Mammary epithelial cell (primary cell): ENCODE measurements at places on chromosomes 5 and 9.

DNA sequence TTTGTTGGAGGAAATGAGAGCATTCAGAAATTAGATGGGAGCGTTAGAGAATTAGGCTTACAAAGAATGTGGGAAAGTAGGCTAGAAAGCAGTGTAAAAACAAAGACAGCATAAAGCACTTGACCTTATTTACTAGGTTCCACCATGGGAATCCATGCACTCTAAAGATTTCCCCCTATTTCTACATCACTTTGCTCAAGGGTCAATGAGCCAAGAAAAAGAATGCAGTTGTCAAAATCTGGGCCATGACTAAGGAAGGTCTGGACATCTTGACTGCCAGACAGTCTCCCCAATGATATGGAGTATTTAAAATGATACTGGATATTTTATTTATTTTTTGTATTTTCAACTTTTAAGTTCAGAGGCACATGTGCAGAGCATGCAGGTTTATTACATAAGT lies 3.4 kb downstream of the TLR4 start:
- no peak for DNase-seq

GRCh38 chr5:92659246-92659645 lies 921.8 kb downstream of the NR2F1-AS1 start:
- DNase-seq = no peak

DNA sequence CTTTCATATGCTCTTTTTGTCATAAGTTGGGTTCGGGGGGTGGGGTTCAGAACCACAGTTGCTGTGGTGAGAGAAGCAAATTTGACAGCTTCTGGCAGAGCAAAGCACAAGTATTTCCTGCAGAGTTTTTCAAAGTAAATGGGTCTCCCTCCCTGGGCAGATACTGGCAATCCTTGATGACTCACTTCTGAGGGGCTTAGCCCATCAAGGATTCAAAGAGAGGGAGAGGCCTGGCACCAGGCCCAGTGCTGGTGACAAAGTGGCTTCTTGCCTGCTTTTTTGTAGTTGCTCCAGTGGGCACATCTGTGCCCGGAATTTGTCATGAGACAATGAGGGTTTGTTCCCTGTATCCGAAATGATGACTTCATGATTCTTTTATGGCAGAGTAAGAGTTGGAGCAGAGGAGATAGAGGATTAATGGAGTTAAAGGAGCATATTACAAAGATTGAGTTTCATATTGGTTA lies 46.6 kb upstream of the TNC start:
- peak; percentile 61 for DNase-seq

DNA sequence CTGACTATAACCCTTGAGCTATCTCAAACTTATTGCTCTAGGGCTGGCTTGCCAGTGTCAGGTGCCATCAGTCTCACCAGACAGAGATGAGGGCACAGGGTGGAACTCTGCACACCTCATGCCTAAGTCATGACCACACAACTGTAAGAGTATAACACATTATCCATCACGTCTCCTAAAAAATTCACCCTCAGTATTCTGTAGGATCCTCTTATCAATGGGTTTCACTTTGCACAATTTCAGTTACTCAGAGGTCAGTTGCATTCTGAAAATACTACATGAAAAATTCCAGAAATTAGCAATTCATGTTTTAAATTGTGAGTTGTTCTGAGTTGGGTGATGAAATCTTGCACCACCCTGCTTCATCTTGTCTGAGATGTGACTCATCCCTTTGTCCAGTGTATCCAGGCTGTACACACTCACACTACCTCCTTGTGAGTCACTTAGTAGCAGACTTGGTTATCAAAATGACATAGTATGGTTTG lies 690.9 kb upstream of the CDH18 start:
- peak; percentile 99 for DNase-seq

DNA sequence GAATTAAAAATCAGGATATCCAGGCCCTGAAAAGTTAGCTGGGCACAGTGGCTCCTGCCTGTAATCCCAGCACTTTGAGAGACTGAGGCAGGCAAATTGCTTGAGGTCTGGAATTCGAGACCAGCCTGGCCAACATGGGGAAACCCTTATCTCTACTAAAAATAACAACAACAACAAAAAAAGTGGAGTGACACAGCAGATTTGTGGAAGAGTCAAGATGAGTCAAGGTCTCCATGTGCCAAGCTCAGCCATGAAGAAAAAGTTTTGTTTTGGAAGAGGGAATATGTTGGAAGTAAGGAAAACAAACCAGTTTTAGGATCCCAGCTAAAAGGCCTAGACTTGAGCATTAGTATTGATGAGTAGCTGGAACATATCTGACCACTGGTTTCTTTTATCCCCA lies 14.7 kb downstream of the LRRC70 start:
- no peak for DNase-seq

DNA sequence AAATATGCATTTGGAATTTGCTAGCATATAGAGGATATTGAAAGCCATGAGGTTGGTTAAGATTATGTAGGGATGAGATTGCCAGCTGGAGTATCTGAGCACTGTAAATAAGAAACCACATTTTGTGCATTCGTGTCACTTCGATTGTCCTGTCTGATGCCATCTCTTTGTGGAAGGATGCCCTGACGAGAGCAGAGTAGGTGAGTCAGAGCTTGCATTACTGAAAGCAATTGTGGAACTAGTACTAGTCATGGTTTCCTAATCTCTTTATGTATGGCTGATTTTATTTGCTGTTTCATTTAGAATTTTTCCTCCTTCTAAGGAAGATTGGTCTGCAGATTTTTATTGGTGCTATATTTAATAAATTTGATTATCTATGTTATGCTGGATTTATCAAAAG lies 14.5 kb upstream of the TAS2R1 start:
- peak; percentile 4 for DNase-seq

DNA sequence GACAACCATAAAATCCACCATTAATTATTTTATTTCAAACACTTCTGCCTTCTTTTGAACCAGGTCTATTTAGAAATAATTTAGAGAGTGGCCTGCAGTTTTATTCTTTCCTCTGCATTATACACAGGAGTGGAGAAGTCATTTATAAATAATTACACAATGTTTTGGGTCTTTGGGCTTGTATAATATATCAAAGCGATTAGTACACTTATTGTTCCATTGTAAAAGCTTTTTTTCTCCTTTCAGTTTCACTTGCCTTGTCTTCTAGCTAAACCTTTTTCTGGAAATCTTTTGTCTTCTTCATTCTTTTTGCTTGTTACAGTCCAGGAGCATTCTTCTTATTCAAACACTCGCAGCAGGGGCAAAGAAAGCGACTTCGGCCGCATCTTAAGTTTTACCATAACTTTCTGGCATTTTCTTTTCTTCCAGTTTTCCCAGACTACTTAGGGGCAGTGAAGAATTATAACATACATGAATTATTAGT lies 7.3 kb upstream of the NEUROG1 start:
- no peak for DNase-seq

DNA sequence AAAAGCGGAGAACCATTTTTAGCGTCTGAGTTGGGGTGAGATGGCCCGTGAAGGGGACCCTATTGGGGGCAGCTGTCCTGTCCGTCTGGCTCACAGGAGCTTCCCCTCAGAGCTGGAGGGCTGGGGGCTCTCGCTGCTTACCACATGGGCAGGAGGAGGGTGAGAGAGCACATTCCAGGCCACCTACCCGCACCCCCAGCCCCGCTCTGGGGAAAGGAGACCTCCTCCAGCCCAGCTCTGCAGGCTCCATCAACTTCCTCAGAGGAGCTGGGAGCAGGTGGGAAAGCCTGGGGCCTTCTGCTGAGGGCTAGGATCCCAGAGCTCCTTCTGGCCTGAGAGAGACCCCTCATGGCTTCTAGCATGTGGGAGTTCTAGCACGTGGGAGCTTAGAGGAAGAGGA lies 27.1 kb upstream of the SPTLC1 start:
- DNase-seq = no peak

DNA sequence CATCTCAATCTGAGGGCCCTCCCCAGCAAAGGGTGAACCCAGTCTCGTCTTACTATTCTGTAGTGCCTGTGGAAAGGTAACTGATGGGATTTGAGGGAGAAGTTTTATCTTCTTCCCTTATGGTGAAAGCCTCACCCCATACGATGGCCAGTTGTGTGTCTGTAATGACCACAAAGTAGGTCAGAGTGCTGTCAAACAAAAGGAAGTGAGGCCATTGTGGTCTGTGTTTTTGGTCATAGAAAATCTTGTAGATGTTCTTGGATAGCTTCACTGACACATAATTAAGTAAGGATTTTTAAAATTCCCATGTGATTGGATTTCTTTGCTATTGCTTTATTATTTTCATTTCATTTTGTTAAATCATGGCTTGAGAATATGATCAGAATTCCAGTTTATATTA lies 505.1 kb upstream of the KLF4 start:
- DNase-seq = no peak

DNA sequence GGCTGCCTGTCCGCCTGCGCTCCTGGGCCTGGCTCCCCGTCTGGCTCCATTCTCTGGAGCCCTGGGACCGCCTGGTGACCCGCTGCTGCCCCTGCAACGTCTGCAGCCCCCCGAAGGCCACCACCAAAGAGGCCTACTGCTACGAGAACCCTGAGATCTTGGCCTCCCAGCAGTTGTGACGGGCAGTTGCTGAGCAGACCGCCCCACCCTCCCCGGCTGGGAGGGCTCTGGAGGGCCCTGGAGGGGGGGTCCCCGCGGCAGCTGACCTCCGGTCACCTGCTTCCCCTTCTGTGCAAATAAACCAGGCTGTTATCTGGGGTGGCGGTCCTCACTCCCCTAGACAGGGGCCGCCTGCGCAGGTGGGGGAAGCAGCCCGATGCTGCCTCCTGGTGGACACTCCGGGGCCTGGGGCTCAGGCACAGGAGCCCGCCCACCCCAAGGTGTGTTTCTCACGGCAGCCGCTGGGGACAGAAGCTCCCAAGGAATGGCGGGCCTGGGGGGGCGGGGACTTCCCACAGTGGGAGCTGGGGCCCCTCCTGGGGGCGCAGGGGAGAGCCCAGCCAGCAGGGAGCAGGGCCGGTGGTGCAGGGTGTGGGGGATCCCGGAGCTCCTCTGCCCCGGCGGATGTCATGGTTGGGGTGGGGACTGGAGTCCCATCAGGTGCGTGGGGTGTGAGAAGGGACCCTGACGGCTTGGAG lies 4.7 kb upstream of the TUBB4B start:
- DNase-seq = peak; percentile 55

DNA sequence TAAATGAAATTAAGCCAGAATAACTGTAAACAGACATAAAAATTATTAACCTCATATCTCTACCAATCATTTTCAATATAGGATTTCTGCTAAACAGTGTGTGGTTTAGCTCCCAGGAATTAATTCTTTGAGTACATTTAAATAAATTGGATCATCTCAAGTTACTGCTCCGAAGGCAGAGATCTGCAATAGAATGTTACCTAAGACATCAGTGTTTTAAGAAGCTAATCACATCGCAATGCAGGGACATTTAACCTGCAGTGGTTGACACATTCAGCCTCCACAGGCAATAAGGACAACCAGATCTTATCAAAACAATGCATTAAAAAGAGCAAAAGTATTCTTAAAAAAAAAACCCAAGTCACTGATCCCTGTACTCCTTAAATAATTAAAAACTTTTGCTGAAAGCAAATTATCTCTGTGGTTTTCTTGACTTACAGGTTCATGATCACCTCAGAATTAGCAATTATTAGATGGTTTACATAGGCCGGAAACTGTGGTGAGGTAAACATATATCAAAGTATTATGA lies 45.7 kb downstream of the PRDM6 start:
- DNase-seq = no peak

- peak; percentile 78 for DNase-seq
Measured at GRCh38 chr5:95958310-95959014, 3.2 kb downstream of the ELL2 start.

- DNase-seq = no peak
Measured at GRCh38 chr9:14396171-14396570, 82.2 kb upstream of the NFIB start.

DNA sequence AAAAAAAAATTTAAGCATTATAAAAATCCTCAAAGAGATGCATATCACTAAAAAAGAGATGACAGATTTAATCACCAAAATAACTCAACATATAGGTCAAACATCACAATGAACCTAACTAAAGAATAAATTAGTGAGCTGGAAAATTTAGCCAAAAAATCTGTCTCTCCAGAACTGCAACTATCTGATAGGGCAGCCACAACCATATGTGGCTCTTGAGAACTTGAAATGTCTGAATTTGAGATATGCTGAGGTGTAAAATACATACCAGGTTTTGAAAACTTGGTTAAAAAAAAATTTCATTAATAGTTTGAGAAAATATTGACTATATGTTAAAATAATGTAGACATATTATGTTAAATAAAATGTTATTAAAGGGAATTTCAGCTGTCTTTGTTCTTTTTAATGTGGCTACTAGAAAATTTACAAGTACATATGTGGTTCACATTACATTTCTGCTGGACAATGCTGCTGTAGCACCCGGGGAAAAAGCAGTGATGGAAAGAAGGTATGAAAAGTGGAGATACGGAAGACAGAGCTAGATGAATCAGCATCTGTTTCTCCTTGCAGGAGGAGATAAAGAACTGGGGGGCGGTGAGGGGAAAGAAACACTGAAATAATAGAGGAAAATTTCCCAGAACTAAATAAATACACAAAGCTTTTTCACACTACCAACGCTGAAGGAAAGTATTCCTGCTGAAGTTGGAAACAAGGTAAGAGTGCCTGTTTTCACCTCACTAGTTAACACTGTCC lies 66.1 kb downstream of the DCP2 start:
- no peak for DNase-seq

DNA sequence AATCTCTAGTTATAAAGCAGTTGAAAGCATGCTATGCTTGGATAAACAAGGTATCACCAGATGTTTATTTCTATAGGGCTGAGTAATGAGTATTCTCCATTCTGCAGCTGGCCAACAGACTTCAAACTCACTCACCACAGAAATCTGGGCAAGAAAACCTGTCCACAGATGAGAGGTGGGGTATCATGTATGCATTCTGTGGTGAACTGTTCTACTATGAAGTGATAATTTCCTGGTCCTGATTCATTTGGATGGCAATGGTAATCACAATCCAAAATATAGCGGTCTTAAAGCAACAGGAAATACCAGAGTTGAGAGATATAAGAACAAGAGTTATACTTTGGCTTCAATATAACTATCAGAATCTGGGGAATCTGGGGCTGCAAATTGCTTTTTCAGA lies 65.9 kb upstream of the EFNA5 start:
- no peak for DNase-seq

DNA sequence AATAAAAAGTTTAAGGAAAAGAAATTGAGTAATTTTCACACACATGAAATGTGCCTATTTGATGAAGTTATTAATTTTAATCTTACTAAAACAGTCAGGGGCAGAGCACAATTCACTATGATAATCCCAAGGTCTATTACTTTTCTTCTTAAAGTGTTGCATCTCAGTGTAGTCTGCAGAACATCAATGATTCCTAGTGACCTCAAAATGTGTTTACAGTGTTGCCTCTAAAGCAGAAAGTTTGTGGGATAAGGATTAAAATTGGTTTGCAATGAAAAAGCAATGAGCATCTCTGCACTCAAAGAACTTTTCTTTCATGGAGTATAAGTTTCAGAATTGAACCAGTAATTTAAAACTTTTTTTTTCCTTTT lies 63.0 kb downstream of the CEP120 start:
- DNase-seq = no peak

DNA sequence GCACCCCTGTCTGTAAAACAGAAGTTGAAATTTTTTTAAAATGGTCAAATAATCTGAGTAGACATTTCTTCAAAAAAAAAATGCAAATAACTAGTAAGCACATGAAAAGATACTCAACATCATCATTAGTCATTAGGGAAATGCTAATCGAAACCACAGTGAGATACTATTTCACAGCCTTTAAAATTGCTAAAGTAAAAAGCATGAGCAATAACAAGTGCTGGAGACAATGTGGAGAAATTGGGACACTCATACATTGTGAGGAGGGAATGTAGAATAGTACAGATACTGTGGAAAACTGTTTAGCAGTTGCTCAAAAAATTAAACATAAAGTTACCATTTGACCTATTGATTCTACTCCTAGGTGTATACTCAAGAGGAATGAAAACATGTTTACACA lies 58.4 kb upstream of the RUSC2 start:
- peak; percentile 67 for DNase-seq

- peak; percentile 65 for DNase-seq
Measured at GRCh38 chr9:127451858-127452656, 747 bp downstream of the LRSAM1 start.
